Muscle of back (tissue), 13 donors: ENCODE measurements at places on chromosomes 5 and 9.

- DNase-seq, result no peak
These were observed 182.8 kb downstream of the CFAP90 start for GRCh38 chr5:7668161-7668560.

GRCh38 chr5:169591636-169592035 is 8.1 kb downstream of the SPDL1 start:
- no peak for DNase-seq

GRCh38 chr5:176875783-176876505 is 23.2 kb downstream of the HK3 start:
- no peak for DNase-seq

DNA sequence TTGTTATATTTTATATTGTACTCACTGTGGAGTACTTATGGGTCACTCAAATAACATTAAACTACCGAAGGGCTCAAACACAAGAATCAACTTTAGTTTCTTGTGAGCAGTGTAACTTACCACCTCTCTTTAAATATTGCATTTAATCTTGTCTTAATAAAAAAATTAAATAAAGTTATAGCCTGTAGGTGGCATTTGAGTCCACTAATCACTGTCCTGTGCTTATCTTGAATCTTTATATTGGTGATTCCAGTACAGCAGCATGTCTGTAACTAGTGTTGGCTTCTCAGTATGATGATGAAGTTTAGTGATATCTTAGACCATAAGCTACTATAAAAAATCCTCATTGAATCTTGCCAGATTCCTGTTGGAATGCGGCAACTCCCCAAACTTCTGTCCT is 313.8 kb downstream of the FAM170A start:
- DNase-seq, result no peak

GRCh38 chr5:138843316-138844124 is 31.6 kb downstream of the LRRTM2 start:
- DNase-seq, result no peak

GRCh38 chr5:55096861-55097260 is 5.6 kb upstream of the GZMA start:
- DNase-seq, result no peak

DNA sequence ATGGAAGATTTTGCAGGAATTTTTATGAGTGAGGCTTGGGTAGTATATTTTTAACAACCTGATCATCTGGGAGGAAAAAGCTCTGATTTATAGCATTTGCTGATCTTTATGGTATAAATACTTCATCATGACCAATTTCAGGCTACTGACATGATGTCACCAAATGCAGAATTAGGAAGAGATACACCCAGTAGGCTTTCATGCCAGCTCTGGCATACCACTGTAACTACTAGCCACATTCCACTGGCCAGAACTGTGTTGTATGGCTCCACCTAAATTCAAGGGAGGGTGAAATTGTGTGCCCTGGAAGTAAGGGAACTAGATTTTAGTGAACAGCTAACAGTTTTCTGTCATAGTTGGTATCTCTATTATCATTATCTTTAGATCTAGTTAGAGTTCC is 17.6 kb downstream of the AP3S1 start:
- no peak for DNase-seq

- no peak for DNase-seq
These were observed 18.5 kb downstream of the OSTF1 start for GRCh38 chr9:75106857-75107256.

DNA sequence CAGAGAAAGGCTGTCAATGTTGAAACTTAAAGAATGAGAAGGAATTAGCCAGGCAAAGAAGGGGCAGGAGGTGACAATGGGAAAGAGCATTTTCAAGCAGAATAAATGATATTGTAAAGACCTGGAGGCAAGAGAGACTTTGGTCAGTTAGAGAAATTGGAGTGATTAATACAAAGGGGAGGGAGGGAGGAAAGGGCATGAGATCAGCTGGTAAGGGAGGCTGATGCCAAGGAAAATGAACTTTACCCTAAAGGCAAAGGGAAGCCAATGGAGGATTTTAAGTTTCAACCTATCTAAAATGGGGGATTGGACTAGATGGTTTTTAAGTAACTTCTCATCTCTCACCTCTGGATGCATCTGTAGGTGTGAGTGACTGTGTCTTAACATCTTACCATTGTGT is 23.3 kb downstream of the C5 start:
- no peak for DNase-seq

DNA sequence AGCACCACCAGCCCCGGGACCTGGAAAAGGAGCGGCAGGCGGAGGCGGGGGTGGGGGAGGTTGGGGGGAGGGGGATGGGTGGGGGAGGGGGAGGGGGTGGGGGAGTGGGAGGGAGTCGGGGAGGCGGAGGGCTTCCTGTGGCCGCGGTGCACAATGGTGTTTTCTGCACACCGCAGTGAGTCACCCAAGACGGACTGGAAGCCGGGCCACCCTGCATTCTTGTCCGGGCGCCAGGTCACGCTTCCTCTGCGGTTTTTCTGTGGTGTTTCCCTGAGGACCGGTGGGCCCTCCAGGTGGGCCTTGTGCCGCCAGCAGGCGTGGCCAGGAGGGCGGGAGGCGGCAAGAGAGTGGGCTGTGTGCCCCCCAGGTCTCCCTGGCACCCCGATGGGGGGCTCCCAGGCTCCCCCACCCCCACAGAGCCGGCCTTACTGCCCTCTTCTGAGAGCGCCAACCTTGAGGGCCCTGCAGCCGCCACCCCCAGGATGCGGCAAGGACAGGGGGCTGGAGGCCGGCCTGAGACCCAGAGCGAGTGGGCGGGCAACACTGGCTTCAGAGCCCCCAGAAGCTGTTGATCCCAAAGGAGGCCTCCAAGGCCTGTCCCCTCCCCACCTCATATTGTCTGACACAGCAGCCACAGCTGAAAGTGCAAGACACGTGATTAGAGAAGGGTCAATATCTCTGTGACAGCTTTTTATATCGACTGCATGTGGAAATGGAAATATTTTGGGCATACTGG is 11.1 kb downstream of the EXD3 start:
- no peak for DNase-seq

- no peak for DNase-seq
These were observed 67.6 kb downstream of the FYB1 start for GRCh38 chr5:39151745-39152144.

DNA sequence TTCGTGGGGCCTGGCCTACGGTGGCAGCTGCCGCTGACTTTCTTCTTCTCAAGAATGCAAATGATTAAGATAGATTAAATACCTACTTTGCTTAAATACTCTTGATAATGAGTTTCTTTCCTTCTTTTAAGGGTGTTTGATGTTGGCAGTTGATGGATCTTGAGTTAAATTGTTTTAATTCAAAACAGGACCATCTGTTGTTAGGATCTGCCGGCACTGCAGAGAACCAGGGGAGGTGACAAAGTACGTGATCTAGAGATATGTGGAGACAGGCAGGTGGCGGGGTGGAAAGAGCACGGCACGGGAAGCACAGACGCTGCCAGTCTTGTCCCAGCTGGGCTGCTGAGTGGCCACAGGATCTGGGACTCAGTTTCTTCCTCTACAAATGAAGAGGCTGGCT is 37.9 kb downstream of the MED27 start:
- DNase-seq, result no peak

DNA sequence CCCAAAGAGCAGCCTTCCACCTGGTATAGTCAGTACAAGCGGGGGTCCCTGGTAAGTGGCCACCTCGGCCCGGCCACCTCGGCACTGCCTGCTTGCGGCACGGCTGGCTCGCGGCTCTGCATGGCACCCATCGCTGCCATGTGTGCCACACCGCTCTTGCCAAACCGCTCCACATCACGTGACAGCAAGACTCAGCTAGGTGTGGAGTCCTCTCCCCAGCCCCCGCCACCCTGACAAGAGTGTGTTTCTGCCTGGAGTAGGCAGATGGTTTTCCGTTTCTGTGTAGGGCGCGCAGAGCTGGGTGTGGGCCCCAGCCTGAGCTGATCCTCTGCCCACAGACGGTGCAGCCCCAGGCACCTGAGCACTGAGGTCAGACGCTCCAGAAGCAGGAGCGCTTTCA is 50.5 kb upstream of the FCN2 start:
- no peak for DNase-seq

DNA sequence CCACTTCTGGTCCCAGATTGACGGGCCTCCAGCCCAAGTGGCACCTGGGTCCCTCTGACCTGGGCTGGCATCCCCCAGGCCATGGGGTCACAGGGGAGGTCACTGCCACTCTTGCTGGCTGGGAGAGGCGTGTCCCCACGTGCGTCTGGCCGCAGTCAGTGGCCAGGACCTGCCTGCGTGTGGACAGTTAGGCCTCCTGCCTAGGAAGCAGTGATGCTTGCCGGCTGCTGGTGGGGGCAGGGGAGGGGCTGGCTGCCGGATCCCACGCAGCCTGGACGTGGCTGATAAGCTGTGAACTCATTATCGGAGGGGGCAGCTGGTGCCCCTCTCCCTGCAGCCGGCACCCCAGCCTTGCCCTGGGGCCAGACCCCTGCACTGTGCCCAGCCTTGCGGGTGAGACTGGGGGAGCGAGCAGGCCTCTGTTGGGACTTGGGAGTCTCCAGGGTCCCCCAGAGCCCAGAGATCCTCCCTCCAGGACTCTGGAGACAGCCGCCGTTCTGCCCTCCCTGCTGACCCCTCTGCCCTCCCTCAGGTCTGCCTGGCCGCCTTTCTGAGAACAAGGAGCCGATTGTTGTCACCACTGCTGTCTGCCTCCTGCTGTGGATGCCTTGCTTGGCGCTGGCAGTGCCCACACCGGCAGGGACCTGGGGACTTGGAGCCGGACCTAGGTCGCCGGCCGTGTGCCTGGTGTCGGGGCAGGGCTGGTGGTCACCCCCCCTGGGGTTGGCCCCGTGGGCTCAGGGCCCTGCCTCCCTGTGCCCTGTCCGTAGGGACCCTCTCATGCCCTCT is 12.3 kb downstream of the RXRA start:
- peak; percentile 37 for DNase-seq

GRCh38 chr9:72823971-72824370 is 128.9 kb downstream of the ALDH1A1 start:
- no peak for DNase-seq

GRCh38 chr9:209143-209758 is 5.4 kb upstream of the DOCK8 start:
- DNase-seq, result no peak

- no peak for DNase-seq
These were observed 435.4 kb downstream of the ZSWIM6 start for GRCh38 chr5:61767231-61768080.

- no peak for DNase-seq
These were observed 46.3 kb upstream of the LARP1 start for GRCh38 chr5:154708846-154709245.

DNA sequence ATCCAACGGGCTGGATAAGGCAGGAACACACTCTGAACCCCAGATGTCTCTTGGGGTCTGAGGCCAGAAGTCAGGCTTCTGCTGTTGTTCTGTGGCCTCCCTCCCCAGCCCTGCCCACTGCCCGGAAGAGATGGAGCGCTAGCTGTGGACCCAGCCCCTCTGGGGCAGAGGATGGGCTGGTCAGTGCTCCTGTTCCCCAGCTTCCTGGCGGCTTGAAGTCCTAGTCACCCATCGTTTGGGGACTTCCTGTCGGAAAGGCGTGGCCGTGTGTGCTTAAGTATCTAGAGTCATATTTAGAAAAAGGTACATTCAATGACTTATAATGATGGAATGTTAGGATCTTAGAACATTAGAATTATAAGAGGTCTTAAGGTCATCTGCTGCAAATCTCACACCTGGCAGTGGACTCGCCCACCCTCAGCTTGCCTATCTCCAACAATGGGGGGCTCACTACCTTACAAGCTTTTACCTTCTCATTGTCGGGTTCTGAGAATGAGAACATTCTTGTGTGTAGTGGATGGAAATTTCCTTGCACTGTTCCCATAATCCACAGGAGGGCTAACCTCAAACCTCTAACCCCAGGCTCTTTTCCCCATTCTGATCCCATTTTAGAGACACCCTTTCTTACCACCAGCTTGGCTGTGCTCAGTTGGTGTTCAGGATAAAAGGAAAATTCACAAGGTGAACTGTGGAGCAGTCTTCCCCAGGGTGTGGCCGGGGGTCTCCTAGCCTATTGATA is 13.4 kb upstream of the AIF1L start:
- no peak for DNase-seq

DNA sequence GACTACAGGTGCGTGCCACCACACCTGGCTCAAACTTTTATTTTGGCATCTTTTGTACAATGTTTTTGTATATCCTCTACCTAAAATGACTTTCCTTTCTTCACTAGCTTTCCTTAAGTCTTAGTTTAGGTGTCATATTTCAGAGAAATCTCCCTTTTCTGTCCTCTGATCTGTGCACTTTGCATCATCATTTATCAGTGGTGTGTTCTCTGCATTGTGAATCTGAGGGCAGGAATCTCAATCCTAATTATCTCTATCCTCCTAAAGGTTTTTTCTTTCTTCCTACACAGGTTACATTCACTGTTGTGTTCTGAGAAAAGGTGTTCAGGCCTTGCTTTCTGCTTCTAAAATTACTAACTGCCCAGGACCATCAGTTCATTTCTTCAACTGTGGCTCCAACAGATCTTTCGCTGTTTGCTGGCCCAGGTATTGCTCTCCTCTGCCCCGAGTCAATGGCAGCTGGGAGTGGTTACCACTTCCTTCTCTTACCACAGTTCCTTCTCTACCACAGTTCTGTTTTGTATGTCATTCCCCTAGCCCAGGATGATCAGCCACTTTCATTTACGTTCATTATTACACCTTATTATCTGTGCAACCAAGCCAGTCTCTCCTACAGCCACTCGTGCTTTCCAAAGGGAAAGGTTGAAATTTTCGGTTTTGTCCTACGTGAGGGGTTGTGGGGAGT is 14.0 kb downstream of the TGFBR1 start:
- no peak for DNase-seq

DNA sequence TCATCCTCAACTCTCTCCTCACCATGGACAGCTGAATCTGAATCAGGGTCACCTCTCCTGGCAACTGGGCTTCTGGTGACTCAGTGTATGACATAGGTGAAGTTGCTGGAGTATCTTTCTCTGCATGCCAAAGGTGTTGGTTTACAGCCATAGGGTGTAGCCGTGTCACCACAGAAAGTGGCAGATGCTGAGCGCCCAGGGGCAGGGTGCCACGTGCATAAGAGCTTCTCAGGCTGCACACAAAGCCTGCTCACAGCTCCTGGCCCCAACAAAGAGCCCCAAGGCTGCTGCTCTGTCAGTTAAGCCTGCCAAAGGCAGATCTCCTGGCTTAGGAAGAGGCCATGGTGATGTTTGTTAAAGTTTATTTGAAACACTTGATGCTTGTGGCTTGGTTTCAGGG is 297.7 kb upstream of the WWC1 start:
- DNase-seq, result no peak

DNA sequence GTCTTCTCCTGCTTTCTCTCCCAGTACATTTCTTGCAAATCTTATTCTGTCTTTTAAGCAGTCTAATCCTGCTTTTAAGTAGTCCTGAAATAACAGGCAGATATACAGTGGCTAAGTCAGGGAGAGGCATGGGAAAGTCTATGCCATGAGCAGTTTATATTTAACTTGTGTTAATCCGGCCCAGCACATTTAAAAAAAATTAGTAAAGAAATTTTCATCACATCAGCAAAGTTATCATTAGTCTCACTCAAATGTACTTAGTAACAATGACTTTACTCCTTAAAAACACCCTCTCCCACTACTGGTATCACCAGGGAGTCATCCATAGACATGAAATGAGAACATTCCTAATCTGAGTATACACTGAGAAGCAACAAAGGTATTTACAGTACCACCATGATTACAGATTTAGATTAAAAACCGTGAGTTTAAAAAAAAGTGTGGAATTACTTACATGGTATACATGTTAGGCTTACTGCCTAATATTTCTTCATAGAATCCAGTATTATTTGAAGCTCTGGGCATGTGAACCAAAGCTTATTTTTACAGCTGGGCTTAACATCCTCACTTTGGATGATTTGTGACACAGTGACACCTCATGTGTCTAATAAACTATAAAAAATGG is 75.9 kb upstream of the DAB2 start:
- peak; percentile 58 for DNase-seq
